ENCODE measurements at places on chromosomes 11 and 22. TPM values are rescaled to one million over a fixed set of nuclear protein-coding genes. Genes with fewer than 3 reads are reported as not detected.

Gene FZD4
- total RNA-seq, result 0.06 TPM

Gene CD3E
- total RNA-seq, result 581 TPM

Gene GNAZ
- total RNA-seq, result 0.76 TPM

Gene TBX10
- not detected for total RNA-seq

Gene CNTF
- 2.6 TPM for total RNA-seq

Gene CASP12
- total RNA-seq, result not detected

Gene INS
- not detected for total RNA-seq

Gene APOA4
- total RNA-seq, result not detected

Gene C11orf16
- not detected for total RNA-seq

Gene APOA5
- total RNA-seq, result not detected

Gene MRGPRF
- not detected for total RNA-seq

DNA sequence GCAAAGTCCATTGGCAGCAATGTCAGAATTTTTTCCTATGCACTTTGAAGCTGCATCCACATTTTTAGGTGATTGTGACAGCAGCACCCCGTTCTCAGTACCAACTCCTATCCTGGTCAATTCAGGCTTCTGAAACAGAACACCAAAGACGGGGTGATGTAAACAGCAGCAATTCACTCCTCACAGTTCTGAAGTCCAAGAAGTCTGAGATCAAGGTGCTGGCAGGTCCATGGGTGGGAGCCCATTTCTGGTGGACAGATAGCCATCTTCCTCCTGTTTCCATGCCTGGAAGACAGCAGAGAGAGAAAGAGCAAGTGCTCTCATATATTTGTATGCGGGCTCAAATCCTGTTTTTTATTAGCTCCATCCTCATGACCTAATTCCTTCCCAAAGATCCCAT, 471.2 kb downstream of the BRD1 start:
- no peaks in the 10 kb centered on the region for H3K27me3 ChIP-seq
- no peak overlapping the region for H3K27ac ChIP-seq
- no peak for DNase-seq
- H3K36me3 ChIP-seq, result no peaks in the 10 kb centered on the region

DNA sequence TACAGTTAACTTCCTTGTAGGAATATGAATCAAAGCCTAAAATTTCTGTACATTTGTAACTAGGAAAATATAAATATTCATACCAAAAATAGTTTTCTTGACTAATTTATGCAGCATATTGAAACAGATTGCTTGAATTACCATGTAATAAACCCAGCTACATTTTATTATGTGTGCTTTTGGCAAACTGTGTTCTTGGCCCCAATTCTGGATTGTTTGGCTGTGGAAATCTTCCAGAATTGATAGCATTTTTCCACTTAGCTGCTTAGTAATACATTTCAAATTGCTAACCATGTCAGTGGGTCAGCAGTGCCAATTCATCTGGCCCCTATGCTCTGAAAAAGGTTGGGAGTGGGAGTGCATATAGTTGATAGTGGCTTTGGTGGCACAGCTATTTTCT, 32.3 kb downstream of the PDHX start:
- no peak overlapping the region for H3K27ac ChIP-seq
- no peak overlapping the region for H3K4me3 ChIP-seq
- DNase-seq, result no peak
- no peaks in the 10 kb centered on the region for H3K27me3 ChIP-seq
- H3K36me3 ChIP-seq, result peaks cover 3% of the 10 kb centered on the region
- no peaks in the 10 kb centered on the region for H3K4me1 ChIP-seq

DNA sequence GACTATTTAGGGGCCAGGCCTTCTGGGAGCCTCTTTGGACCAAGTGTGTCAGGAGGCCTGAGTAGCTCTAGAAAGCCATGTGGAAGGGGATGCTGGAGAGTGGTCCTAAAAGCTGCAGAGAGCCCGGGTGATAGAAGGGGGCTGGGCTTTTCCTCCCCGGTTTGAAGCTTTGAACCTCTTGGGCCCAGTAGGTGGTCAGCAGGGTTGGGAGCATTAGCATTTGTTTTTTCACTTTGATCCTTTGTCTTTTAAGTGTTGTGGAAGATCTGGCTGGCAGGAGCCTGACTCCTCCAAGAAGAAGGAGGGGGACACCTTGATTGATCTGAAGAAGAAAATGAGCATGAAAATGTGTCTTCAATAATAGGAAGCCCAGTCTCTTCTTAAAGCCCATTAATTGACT, 596.6 kb downstream of the INSC start:
- H3K4me3 ChIP-seq, result no peak overlapping the region
- no peaks in the 10 kb centered on the region for H3K27me3 ChIP-seq
- DNase-seq, result no peak
- H3K36me3 ChIP-seq, result no peaks in the 10 kb centered on the region

- peak overlapping the region; percentile 17 for H3K4me3 ChIP-seq
- peaks cover 9% of the 10 kb centered on the region for H3K4me1 ChIP-seq
- peak overlapping the region; percentile 44 for H3K27ac ChIP-seq
- H3K27me3 ChIP-seq, result no peaks in the 10 kb centered on the region
- no peaks in the 10 kb centered on the region for H3K36me3 ChIP-seq
These were observed 753 bp downstream of the STX3 start for GRCh38 chr11:59755701-59756557.

DNA sequence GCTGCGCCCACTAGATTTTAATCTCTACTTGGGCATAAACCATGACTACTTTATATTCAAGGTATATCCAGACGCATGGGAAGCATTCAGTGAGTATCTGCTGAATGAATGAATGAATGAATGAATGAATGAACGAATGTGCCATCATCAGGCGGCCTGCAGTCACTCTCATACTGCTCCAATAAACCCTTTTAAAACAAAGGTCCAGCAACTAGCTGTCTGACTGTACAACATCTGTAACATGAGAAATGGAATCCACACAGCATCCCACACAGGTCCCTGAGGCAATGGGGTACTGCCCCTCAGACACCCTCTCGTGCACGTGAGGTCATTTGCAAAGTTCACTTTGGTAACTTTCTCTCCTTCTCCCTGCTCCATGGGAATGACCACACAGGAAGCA, 147.5 kb downstream of the LARGE1 start:
- no peak overlapping the region for H3K4me3 ChIP-seq
- H3K27ac ChIP-seq, result no peak overlapping the region
- H3K27me3 ChIP-seq, result no peaks in the 10 kb centered on the region
- H3K4me1 ChIP-seq, result no peaks in the 10 kb centered on the region
- DNase-seq, result no peak

DNA sequence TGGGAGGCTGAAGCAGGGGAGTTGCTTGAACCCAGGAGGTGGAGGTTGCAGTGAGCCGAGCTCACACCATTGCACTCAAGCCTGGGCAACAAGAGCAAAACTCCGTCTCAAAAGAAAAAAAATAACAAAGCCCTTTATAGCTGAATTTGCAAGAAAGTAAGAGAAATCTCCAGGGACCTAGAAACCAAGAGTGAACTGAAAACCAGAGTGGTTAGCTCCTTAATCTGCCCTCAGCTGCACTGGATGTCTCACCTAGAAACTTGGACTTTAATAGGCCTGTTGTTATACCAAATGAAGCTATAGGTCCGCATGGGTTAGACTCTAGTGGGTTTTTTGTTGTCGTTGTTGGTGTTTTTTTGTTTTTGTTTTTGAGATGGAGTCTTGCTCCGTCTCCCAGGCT, 4.1 kb downstream of the NEU3 start:
- DNase-seq, result no peak
- no peak overlapping the region for H3K27ac ChIP-seq
- H3K4me1 ChIP-seq, result peaks cover 22% of the 10 kb centered on the region
- H3K27me3 ChIP-seq, result no peaks in the 10 kb centered on the region
- no peak overlapping the region for H3K4me3 ChIP-seq

DNA sequence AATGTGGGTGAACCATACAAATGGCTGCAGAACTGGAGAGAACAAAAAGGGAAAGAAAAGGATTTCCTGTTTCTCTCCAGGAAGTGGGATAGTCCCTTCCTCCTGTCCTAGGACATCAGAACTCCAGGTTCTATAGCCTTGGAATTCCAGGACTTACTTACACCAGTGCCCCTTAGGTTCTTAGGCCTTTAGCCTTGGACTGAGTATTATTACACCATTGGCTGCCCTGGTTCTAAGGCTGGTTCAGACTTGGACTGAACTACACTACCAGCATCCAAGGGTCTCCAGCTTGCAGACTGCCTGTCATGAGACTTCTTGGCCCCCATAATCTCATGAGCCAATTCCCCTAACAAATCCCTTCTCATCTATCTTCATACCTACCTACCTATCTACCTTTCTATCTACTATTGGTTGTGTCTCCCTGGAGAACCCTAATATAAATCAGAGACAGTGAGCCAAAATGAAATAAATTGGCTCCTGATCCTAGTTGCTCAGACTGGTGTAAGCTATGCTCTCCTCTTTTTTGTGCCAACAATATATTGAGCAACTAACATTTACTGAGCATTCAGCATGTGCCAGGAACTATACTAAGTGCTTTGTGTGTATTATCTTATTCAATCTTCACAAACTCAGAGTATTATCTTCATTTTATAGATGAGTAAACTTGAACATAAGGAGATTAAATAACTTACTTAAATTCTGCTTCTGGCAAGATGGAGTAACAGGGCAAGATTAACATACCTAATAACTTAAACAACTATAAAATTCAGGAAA, 303.7 kb downstream of the TTC28 start:
- DNase-seq, result no peak
- H3K27ac ChIP-seq, result no peak overlapping the region
- H3K4me3 ChIP-seq, result no peak overlapping the region
- no peaks in the 10 kb centered on the region for H3K4me1 ChIP-seq
- H3K27me3 ChIP-seq, result no peaks in the 10 kb centered on the region

GRCh38 chr22:39469326-39469680, 12.5 kb downstream of the MGAT3 start:
- H3K4me1 ChIP-seq, result peaks cover 19% of the 10 kb centered on the region
- H3K36me3 ChIP-seq, result no peaks in the 10 kb centered on the region
- no peaks in the 10 kb centered on the region for H3K27me3 ChIP-seq
- no peak overlapping the region for H3K4me3 ChIP-seq
- H3K27ac ChIP-seq, result no peak overlapping the region
- DNase-seq, result no peak

DNA sequence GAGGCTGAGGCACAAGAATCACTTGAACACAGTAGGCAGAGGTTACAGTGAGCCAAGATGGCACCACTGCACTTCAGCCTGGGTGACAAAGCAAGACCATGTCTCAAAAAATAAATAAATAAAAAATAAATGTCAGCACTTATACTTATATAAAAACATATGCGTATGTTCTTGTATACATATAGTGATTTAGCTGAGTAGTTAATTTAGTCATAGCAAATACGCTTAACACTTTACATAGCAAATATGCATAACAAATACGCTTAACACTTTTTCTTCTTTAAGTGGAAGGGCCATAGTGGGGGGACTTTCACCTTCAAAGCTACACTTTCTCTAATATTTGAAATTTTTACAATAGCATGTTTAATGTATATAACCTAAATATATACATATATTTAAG, 64.0 kb upstream of the CAPRIN1 start:
- no peak overlapping the region for H3K4me3 ChIP-seq
- H3K36me3 ChIP-seq, result no peaks in the 10 kb centered on the region
- H3K27me3 ChIP-seq, result no peaks in the 10 kb centered on the region
- H3K4me1 ChIP-seq, result peaks cover 6% of the 10 kb centered on the region
- H3K27ac ChIP-seq, result no peak overlapping the region
- no peak for DNase-seq

GRCh38 chr22:30074994-30075393, 5.3 kb upstream of the HORMAD2 start:
- no peaks in the 10 kb centered on the region for H3K36me3 ChIP-seq
- H3K4me3 ChIP-seq, result no peak overlapping the region
- no peak for DNase-seq
- peaks cover 16% of the 10 kb centered on the region for H3K4me1 ChIP-seq

- peak; percentile 11 for DNase-seq
- peaks cover 19% of the 10 kb centered on the region for H3K4me1 ChIP-seq
- no peaks in the 10 kb centered on the region for H3K27me3 ChIP-seq
- no peaks in the 10 kb centered on the region for H3K36me3 ChIP-seq
- H3K27ac ChIP-seq, result no peak overlapping the region
These were observed 128.1 kb upstream of the TOP3B start for GRCh38 chr22:22110548-22111266.

DNA sequence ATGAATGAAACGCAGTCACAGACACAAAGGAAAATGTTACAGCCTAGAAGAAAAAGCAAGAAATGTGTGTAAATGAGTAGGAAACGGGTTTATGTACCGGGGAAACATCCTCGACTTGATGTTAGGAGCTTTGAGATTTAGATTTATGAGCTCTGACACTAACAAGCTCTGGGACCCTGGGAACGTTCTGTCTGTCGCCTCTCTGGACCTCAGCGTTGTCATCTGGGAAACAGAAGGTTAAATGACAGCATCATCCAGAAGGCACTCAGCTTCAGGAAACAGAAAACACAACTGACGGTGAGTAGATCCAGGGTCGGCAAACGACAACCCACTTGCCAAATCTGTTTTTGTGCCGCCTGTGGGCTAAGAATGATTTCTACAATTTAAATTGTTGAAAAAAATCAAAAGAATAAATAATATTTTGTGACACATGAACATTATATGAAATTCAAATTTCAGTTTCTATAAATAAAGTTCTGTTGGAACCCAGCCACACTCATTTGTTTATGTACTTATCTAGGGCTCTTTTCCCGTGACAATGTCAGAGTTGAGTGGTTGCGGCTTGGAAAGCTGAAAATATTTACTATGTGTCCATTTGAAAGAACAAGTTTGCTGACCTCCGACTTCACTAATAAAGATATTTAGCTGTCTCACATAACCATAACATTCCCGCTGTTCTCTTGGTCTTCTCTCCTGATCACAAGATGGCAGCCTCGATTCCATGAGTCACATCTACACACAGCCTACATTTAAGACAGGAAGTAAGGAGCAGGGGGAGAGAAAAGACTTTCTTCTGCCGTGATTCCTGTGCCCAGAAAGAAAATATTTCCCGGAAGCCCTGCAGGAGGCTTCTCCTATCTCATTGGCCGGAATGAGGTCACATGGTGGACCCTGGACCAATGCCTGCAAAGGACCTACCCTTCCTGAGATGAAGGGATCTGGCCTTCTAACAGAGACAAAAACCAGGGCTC, 47.1 kb upstream of the SYT13 start:
- DNase-seq, result no peak
- H3K27me3 ChIP-seq, result peaks cover 7% of the 10 kb centered on the region
- no peaks in the 10 kb centered on the region for H3K4me1 ChIP-seq
- H3K4me3 ChIP-seq, result no peak overlapping the region
- no peaks in the 10 kb centered on the region for H3K36me3 ChIP-seq

- no peaks in the 10 kb centered on the region for H3K36me3 ChIP-seq
- H3K27me3 ChIP-seq, result peaks cover 6% of the 10 kb centered on the region
- H3K27ac ChIP-seq, result no peak within 1 kb of the TSS
- no peak within 1 kb of the TSS for H3K4me3 ChIP-seq
- H3K4me1 ChIP-seq, result peaks cover 25% of the 10 kb centered on the region
These were observed at the start of gene KLHL35 for GRCh38 chr11:75432911-75433321. Gene KLHL35 (minus strand): TSS chr11:75433203. CDS start chr11:75430629, 2,574 bp downstream.

DNA sequence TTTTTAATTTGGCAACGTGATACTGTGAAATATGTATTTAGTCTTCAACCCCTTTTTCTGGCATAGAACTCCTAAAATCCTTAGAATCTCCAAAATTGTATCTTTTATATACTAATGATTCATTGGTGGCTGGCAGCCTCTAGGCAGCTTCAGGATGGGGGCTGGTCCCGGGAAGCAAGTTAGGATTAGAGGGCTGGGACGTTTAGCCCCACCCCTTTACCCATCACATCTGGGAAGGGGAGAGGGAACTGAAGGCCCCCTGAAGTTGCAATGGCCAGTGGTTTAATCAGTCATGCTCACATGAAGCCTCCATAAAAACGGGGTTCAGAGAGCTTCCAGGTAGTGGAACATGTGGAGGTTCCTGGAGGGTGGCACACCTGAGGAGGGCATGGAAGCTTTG, 7.1 kb downstream of the IL17RA start:
- peaks cover 93% of the 10 kb centered on the region for H3K4me1 ChIP-seq
- peaks cover under 1% of the 10 kb centered on the region for H3K36me3 ChIP-seq
- H3K27me3 ChIP-seq, result no peaks in the 10 kb centered on the region
- H3K4me3 ChIP-seq, result no peak overlapping the region
